A549 treated with AZD2906 at 1 μM for 4 hours (cell line): ENCODE measurements at places on chromosomes 16 and 17. TPM values are rescaled to one million over a fixed set of nuclear protein-coding genes. Genes with fewer than 3 reads are reported as not detected.

Gene SLC13A2
- total RNA-seq, result 0.05 to 0.21 TPM (median 0.10 TPM) in 5 replicates

Gene RHBDL3
- total RNA-seq, result 2.9 to 5.1 TPM (median 4.3 TPM) in 5 replicates

Gene MEFV
- total RNA-seq, result 0.02 to 0.05 TPM (median 0.02 TPM) in 3 of 5 replicates, not detected in the others

Gene GRAPL
- total RNA-seq, result 0.11 to 0.22 TPM (median 0.11 TPM) in 3 of 5 replicates, not detected in the others

Gene TMEM204
- 0.08 to 0.11 TPM (median 0.09 TPM) in 4 of 5 replicates, not detected in the other for total RNA-seq

Gene DNAH17
- 0.81 to 1.1 TPM (median 0.98 TPM) in 5 replicates for total RNA-seq

Gene HYDIN
- 0.25 to 0.48 TPM (median 0.45 TPM) in 5 replicates for total RNA-seq

Gene UBE2Z
- total RNA-seq, result 116 to 132 TPM (median 122 TPM) in 5 replicates

Gene PRR29
- 0.44 to 0.74 TPM (median 0.68 TPM) in 5 replicates for total RNA-seq

Gene SHCBP1
- total RNA-seq, result 30.4 to 40.3 TPM (median 36.0 TPM) in 5 replicates

Gene ACSM2A
- total RNA-seq, result not detected in 5 replicates

Gene TMEM92
- 14.3 to 19.6 TPM (median 17.0 TPM) in 5 replicates for total RNA-seq

Gene SCN4A
- total RNA-seq, result 0.02 to 0.13 TPM (median 0.03 TPM) in 5 replicates

Gene CCL5
- 0.79 to 1.5 TPM (median 1.2 TPM) in 5 replicates for total RNA-seq

Gene MCRIP1
- 79.5 to 107 TPM (median 101 TPM) in 5 replicates for total RNA-seq

Gene HOXB9
- total RNA-seq, result 6.4 to 7.2 TPM (median 6.9 TPM) in 5 replicates

Gene TMEM235
- not detected in 5 replicates for total RNA-seq

Gene CCL1
- total RNA-seq, result not detected in 5 replicates

Gene PRSS33
- 0.05 to 0.06 TPM in 2 of 5 replicates, not detected in the others for total RNA-seq

Gene SEPTIN1
- 0.95 to 2.5 TPM (median 2.2 TPM) in 5 replicates for total RNA-seq

Gene CORO6
- total RNA-seq, result 4.5 to 6.9 TPM (median 6.1 TPM) in 5 replicates

Gene SMARCD2
- 53.1 to 63.3 TPM (median 56.4 TPM) in 5 replicates for total RNA-seq

Gene DNAI2
- 0.03 to 0.10 TPM in 2 of 5 replicates, not detected in the others for total RNA-seq

Gene TBC1D3H
- total RNA-seq, result not detected in 5 replicates

Gene JUP
- 92.8 to 122 TPM (median 113 TPM) in 5 replicates for total RNA-seq

Gene CRHR1
- 0.09 to 0.28 TPM (median 0.12 TPM) in 5 replicates for total RNA-seq

Gene IGF2BP1
- total RNA-seq, result 52.8 to 81.7 TPM (median 76.0 TPM) in 5 replicates

Gene HEATR9
- not detected in 5 replicates for total RNA-seq

Gene KRTAP9-4
- total RNA-seq, result not detected in 5 replicates

Gene NT5C
- 80.5 to 130 TPM (median 129 TPM) in 5 replicates for total RNA-seq

Gene OR3A3
- total RNA-seq, result not detected in 5 replicates

Gene SAP30BP
- 124 to 150 TPM (median 132 TPM) in 5 replicates for total RNA-seq

Gene KLHL36
- 18.5 to 25.9 TPM (median 24.2 TPM) in 5 replicates for total RNA-seq

Gene MYH1
- total RNA-seq, result not detected in 5 replicates

Gene CTRB1
- total RNA-seq, result not detected in 5 replicates

Gene DHRS7C
- not detected in 5 replicates for total RNA-seq

Gene BRIP1
- 3.0 to 5.1 TPM (median 4.0 TPM) in 5 replicates for total RNA-seq

Gene RHBDL1
- total RNA-seq, result 0.50 to 1.5 TPM (median 1.3 TPM) in 5 replicates
